ENCODE measurements at places on chromosomes 6 and 20.

- DNase-seq, result no peak
These were observed 4.9 kb downstream of the TUBB1 start for GRCh38 chr20:59024111-59024530.

GRCh38 chr6:135395136-135395535 is 102.4 kb downstream of the AHI1 start:
- DNase-seq, result no peak

- DNase-seq, result no peak
These were observed 180.1 kb upstream of the RNF24 start for GRCh38 chr20:4195499-4195898.

DNA sequence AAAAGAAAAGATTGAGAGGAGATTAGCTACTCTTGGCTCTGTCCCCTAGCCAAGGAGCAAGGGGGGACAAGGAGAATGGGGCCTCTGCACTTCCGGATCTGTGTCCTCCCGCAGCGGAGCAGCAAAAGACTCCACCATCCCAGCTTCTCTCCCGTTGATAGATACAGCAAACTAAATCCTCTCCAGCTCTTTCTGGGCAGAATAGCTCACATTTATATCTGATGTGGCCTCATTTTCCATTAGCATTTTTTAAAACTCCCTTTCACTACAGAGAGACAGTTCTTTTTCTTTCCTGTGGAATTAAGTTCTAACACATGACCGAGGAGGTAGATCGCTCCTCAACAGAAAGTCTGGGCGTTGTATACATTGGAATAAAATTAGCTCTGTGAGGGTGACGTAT is 260.9 kb upstream of the SOX4 start:
- DNase-seq, result no peak

- no peak for DNase-seq
These were observed 26.1 kb downstream of the POPDC3 start for GRCh38 chr6:105153676-105154075.

DNA sequence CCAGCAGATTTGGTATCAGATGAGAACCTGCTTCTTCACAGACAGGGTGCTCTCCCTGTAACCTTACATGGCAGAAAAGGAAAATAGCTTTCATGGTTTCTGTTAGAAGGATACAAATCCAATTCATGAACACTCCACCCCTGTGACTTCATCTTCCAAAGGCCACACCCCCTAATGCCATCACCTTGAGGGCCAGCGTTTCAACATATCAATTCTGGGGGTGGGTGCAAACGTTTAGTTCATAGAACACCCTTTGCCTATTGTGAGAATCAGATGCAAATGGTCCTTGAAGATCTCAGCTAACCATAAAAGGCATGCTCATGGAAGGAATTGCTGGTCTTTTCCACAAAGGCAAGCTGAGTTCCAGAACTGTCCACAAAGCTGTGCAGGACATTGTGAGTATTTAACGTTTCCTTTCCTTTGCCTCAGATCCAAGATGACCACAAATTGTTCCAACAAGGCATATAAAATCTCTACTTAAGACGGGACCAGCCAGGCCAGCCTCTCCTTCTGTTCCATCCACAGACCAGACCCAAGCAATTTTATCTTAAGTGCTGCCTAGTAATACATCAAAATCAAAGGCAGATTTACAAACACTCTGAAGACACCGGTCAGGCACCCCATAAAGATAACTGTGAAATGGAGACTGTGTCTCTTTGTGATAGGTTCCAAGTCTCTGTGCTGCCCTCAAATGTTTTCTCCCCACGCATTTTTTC is 34.7 kb upstream of the SSTR4 start:
- DNase-seq, result no peak

GRCh38 chr6:25392372-25392771 is 113.2 kb downstream of the CARMIL1 start:
- no peak for DNase-seq

DNA sequence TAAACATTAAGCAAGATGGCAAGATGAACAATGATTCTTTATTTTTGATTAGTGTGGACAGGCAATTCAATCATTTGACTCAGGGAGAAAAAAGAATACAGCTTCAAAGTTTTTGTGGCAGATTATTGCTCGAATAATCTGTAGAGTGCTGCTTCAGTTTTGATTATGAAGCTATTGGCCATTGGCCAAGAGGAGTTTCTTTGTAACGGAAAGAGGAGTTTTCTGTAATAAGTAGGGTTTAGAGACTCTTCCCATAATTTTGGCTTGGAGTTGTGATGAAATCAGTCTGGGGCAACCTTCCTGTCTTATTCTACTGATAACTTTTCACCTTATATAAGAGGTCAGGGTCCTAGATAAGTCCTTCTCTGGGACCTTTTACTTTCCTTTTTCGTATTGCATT is 256.7 kb upstream of the RAB32 start:
- DNase-seq, result no peak

DNA sequence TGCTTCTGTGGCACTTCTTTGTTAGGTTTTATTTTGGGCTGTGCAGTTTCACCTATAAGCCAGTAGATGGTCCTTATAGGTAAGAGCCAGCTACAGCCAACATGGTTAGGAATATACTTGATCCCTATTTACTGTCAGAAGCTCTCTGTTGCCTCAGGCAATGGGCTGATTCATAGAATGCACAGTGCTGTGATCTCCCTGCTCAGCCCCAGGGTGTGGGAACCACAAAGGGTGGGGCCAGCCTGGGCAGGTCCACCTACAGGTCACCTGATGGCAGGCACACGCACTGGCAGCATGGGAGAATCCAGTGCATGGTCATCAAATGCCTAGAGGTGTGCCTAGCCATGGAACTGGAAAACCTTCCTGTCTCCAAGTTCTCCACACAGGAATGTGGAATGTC is 191.9 kb downstream of the MOXD1 start:
- DNase-seq, result no peak

DNA sequence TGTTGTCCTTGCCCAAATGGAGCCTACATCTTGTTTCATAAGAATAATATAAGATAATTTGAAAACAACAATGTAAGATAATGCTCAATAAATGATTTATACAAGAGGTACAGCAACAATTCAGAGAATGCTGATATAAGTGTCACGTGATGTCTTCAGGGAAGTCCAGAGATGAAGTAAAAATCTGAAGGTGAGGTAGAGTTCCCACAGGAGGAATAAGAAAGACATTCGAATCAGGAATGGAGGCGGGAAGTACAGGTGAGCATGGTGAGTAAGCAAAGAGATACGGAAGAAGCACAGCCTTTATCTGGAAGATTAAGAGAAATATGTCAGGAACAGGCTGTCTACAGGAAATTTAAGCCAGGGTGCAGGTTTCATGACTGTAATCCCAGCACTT is 165.9 kb upstream of the MARCKS start:
- no peak for DNase-seq

GRCh38 chr6:137815692-137816091 is 51.4 kb upstream of the TNFAIP3 start:
- no peak for DNase-seq

DNA sequence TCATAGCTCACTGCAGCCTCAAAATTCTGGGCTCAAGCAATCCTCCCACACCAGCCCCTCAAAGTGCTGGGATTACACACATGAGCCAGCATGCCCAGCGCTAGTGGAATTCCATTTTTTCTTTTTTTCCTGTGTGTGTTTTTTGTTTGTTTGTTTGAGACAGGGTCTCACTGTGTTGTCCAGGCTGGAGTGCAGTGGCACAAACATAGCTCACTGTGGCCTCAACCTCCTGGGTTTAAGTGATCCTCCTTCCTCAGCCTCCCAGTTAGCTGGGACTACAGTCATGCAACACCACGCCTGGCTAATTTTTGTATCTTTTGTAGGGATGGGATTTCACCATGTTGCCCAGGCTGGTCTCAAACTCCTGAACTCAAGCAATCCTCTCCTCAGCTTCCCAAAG is 14.1 kb upstream of the PARD6B start:
- DNase-seq, result no peak

- no peak for DNase-seq
These were observed 69.5 kb downstream of the LYRM4 start for GRCh38 chr6:5191222-5191621.

GRCh38 chr20:47317127-47317895 is 39.2 kb downstream of the ZMYND8 start:
- DNase-seq, result peak; percentile 64

- DNase-seq, result no peak
These were observed 184.2 kb upstream of the BMP2 start for GRCh38 chr20:6583134-6583738.

DNA sequence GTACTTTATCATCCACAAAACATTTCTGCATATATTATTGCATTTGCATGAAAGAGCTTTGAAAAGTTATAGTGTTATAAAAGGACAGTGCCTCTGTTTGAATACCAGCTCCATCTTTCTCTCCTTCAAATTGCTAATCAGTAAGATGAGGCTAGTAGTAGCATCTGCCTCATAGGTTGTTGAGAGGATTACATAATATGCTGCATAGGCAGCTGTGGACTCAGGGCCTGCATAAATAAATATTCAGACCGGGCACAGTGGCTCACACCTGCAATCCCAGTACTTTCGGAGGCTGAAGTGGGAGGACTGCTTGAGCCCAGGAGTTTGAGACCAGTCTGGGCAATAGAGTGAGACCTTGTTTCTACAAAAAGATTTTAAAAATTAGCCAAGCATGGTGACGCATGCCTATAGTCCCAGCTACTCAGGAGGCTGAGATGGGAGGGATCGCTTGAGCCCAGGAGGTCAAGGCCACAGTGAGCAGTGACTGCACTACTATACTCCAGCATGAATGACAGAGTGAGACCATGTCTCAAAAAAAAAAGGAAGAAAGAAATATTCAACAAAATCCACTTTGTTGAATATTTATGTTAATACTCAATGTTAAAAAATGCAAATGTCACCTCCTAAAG is 18.3 kb upstream of the SEC63 start:
- DNase-seq, result no peak

- no peak for DNase-seq
These were observed 52.5 kb downstream of the SSR1 start for GRCh38 chr6:7260291-7261031.

DNA sequence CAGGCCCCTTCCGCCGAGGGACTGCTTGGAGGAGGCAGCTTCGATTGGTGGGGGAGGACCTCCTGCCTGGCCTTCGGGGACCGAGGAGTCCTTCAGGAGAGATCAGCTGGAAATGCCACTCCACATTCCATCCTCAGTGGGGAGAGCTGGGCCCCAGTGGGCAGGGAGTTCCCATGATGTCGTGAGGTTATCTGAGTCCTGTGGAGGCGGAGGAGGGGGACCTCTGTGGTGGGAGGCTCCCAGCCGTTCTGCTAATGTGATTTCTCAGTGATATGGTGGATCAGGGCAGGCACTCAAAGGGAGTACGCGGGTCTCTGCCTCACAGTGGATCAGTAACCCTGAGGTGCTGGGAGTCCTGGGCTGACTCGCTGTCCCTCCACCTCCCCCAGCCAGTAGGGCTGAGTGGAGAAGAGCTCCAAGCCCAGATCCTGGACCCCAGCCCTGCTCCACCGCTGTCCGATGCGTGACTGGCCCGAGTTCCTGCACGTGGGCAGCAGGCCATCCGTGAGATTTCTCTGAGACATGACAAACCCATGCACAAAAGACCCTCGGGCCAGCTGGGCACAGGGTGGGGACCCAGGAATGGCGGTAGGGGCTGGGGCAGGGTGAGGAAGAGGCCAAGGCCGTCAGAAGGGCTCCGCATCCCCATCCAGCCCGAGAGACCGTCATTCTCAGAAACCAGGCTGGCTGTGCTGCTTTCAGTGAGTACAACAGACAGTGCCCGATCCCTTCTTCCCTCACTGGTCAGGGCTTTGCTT is 195.8 kb downstream of the TAF4 start:
- DNase-seq, result no peak

- no peak for DNase-seq
These were observed 1.0 kb downstream of the NR2E1 start for GRCh38 chr6:108166664-108167448.

GRCh38 chr6:168225471-168225911 is 94.1 kb downstream of the DACT2 start:
- DNase-seq, result no peak

- DNase-seq, result no peak
These were observed 570.2 kb downstream of the UTRN start for GRCh38 chr6:144855375-144855774.

DNA sequence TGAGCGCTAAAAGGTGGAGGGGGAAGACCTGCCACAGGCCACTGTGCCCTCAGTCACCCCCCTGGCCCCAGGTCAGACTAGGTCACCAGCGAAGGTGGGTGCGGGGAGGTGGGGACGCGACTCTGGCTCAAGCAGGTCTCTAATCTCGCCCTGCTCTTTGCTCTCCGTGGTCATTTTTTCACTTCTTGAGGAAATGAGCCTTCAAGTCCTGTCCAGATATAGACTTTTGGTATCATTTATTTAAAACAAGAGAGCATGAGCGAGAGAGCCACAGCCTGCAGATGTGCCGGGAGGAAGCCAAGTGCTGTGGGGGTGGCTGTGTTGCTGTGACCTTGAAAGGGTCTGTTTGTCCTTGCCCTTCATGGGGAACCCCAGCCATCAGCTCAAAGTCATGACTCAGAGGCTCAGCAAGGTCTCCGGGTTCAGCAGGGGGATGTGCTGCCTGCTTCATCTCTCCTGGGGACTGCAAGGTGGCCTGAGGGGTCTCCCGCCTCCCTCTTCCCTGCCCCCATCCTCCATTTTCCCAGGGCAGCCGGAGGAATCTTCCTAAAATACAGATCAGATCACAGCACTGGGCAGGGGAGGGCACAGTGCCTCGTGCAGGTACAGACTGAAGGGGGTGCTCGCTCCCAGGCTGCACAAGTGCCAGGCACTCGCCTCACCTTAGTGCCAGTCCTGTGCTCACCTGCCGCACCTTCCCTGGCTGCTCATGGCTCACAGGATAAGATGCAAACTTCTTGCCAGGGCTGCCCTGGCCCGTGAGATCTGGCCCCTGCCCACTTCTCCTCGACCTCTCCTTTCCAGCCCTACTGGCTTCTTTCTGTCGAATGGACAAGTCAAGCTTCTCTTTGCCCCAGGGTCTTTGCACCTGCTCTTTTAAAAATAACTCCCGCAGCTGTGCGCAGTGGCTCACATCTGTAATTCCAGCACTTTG is 26.5 kb downstream of the SULF2 start:
- no peak for DNase-seq

GRCh38 chr6:21592953-21593352 is 598 bp upstream of the SOX4 start:
- no peak for DNase-seq

GRCh38 chr20:25233016-25233772 is 14.7 kb upstream of the PYGB start:
- no peak for DNase-seq

DNA sequence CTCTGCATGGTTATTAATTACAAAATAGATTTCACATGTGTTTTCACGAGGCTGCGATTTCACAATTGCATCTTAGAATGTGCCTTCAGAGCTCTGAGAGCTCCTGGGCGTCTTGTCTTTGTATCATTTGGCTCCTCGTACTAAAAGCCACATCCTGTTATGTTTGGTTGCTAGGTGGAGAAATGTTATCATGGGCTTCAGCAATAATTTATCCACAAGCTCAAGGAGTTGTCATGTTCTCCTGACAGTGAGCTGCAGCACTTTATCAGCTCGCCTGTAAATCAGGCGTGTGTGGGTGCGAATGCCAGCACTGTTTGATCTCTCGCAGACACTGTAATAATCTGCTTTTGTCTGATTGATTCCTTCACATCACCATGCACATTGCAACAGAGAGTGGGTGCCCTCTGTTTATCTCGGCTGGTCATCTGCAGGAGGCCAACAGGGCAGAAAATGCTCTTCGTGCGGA is 218.6 kb upstream of the ZFP64 start:
- peak; percentile 55 for DNase-seq

- no peak for DNase-seq
These were observed 46.8 kb upstream of the INSM1 start for GRCh38 chr20:20321134-20321533.

- DNase-seq, result no peak
These were observed 2.1 kb upstream of the PREX1 start for GRCh38 chr20:48829940-48830339.

Data from activated CD8-positive, alpha-beta memory T cell treated with anti-CD3 and anti-CD28 coated beads, Interleukin-2, amount 50 U/mL, for 4 hours (primary cell).